Activated CD4-positive, alpha-beta memory T cell treated with anti-CD3 and anti-CD28 coated beads, Interleukin-2, amount 10 ng/mL, durations not matched to agents 7 days and 5 days (primary cell): ENCODE measurements at places on chromosomes 3 and 15.

- DNase-seq = no peak
Observed at GRCh38 chr15:64857421-64857820, 15.7 kb downstream of the PLEKHO2 start.

- no peak for DNase-seq
Observed at GRCh38 chr3:64717411-64717810, 29.6 kb upstream of the ADAMTS9 start.

DNA sequence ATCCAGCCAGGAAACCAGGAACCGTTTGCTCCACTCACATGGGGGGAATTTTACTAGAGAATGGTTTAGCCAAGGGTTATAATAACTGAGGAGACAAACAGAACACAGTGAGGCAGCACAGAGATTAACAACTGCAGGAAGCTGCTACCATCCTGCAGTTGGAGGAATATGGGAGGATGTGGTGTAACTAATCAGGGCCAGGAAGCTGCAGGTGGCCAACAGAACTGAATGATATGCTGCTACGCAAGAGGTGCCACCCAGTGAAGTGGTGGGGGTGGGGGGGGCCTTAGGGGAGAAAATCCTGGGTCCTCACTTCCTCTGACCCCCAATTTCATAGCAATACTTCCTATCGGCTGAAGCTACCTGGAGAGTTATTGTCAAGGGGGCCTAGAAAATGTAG, 306.4 kb upstream of the STT3B start:
- peak; percentile 64 for DNase-seq

- DNase-seq = no peak
Observed at GRCh38 chr3:99911433-99911832, 93.8 kb downstream of the CMSS1 start.

GRCh38 chr3:155382396-155383042, 89.0 kb upstream of the STRIT1 start:
- DNase-seq = no peak

GRCh38 chr15:34655326-34655725, 71.9 kb upstream of the GOLGA8B start:
- DNase-seq = no peak
